Upper lobe of right lung (tissue), 1 donor: ENCODE measurements at places on chromosomes 2 and 18.

- DNase-seq, result no peak
Observed at GRCh38 chr2:37698931-37699481, 27.6 kb upstream of the CDC42EP3 start.

- DNase-seq, result no peak
Observed at GRCh38 chr2:223602972-223603371, 811 bp upstream of the SCG2 start.

GRCh38 chr2:55051026-55051866 lies 995 bp upstream of the RTN4 start:
- no peak for DNase-seq

- DNase-seq, result no peak
Observed at GRCh38 chr2:64858541-64859311, 130.5 kb upstream of the SLC1A4 start.

DNA sequence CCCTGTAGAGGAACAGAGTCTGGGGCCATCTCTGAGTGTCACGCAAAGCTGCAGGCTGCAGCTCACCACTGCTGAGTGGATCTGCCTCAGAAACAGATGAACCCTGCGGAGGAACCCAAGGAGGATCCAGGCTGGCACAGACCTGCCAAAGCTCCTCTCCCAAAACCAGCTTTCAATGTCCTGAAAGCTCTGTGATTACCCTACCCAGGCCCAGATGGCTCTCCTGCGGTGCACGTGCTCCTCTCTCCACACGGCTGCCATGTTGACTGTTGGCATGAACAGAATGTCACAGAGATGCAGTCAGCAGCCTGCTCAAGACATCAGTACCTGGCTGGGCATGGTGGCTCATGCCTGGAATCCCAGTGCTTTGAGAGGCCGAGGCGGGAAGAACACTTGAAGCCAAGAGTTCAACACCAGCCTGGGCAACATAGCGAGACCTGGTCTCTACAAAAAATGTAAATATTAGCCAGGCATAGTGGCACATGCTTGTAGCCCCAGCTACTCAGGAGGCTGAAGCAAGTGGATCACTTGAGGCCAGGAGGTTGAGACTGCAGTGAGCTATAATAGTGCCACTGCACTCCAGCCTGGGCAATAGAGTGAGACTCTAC lies 216.8 kb downstream of the MGAT5 start:
- no peak for DNase-seq

DNA sequence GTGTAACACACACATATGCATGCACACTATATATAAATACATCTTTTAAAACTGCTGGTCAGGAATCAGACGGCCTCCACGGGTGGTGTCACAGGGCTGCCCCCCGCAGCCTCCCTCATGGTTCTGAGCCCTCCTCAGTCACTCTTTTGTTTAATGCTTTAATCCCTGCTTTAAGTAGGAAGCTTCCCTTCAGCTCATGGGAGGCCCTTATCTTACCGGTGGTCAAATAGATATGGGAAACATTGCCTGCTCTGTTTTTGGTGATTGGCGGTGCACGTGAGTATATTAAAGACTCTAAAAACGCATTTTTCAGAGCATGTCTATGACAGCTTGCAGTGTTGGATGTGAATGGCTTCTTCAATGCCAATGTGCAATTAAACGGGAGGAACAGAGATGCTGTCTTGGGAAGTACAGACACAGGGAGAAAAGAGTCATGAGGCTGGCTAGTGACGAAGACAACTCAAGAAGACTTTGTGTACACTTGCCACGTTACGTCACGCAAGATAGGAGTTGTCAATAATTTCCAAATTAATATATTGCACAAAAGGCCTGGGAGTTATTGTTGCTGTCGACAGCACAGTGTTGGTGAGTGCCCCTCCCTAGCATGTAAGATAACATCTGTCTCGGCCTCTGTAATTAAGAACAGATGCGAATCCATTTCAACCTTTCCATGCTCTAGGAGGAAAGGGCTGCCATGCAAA lies 23.3 kb downstream of the GNLY start:
- DNase-seq, result no peak

- DNase-seq, result no peak
Observed at GRCh38 chr18:45458033-45458432, 157.2 kb upstream of the SLC14A2 start.

DNA sequence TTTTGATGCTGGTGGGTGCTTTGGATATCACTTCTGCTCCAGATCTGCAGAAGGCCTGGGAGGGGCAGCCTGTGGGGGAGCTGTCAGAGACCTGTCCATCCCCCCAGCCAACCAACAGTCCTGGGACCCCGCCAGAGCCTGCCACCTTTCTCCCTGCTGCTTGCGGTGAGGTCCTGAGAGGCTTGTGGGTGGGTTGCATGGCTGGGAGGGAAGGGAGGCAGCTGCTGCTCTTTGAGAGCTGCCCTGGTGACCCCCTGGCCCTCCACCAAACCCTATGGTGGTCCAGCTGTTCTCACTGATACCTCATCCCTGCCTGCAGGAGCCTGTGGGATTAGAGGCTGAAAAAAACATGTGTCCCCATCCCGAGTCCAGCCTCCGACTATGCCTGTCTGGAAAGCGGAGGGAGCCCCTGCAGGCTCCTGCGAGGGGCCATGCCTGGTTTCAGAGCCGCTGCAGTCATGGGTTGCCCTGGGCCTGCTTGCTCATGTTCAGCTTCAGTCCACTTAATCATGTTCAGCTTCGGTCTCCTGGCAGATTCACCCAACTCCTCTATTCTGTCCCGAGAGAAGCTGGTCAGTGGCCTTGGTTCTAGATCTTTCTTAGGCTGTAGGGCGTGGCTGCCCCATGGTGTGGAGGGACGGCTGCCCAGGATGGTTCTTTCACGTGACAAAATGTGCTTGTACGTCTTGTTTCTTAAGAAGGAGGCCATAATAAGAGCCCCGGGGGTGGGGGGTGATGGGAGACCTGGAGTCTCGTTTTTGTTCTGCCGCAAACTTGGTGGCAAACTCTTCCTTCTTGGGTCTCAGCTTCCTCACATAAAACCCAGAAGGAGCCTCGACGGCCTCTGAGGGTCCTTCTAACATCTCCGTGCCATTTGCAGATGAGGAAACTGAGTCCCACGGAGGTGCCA lies 98.5 kb downstream of the CTIF start:
- peak; percentile 47 for DNase-seq

DNA sequence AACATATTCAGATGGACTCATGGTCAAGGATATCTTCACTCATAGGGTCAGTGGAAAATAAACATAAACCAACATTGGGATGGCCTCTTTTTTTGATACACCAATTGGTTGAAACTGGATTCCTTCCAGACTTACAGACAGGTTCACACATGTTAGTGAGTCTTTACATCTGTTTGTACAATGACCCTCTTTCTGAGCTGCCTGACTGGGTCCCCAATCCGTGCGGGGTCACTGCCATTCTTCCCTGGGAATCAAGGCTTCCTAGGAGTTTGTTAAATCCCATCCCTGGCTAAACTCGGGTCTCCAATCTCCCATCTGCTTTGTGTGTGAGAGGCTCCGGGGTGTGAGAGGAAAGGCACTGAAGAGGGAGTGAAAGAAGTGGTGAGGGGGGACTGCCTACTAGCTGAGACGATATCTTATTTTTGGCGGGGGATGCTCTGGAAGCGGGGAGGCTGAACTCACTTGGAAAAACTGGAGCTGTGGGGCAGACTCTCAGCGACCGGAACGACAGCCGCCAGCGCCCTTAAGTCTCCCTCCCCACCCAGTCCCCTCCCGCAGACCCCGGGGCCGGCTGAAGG lies 487 bp downstream of the STARD6 start:
- DNase-seq, result no peak

- no peak for DNase-seq
Observed at GRCh38 chr2:25567406-25567805, 106.0 kb downstream of the DTNB start.

DNA sequence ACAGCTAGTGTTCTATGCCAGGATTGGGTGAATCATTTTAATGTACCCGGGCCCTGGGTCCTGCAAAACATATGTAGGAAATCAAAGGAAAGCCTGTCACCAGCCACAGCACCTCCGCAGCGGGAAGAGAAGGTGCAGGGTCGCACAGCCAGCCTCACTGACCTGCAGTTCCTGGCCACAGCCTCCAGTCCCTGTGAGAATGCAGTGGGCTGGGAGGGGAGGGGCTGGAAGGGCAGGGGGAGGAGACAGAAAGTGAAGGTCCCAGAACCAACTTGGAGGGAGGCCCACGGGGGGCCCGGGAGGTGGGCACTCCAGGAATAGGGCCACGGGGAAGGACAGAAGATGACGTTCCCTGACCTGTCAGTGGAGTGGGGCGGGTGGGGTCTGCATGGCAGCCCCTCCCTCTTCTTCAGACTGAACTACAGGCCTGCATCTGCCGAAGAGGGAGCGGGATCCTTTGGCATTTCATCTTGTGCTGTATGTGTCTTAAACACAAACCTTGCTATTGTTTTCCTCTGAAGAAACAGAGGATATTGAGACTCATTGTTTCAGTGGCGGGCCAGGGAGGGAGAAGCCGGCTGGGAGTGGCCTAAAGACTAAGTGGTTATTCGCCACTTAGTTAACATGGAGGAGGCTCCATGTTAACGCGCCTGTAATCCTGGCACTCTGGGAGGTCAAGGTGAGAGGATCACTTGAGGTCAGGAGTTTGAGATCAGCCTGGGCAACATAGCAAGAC lies 7.5 kb downstream of the MAL start:
- DNase-seq, result no peak

GRCh38 chr18:62324917-62325805 lies at the start of gene TNFRSF11A:
Gene TNFRSF11A, plus strand, starts transcription at chr18:62325310. Its CDS starts 43 bp downstream, at chr18:62325353.
- DNase-seq, result peak; percentile 83

DNA sequence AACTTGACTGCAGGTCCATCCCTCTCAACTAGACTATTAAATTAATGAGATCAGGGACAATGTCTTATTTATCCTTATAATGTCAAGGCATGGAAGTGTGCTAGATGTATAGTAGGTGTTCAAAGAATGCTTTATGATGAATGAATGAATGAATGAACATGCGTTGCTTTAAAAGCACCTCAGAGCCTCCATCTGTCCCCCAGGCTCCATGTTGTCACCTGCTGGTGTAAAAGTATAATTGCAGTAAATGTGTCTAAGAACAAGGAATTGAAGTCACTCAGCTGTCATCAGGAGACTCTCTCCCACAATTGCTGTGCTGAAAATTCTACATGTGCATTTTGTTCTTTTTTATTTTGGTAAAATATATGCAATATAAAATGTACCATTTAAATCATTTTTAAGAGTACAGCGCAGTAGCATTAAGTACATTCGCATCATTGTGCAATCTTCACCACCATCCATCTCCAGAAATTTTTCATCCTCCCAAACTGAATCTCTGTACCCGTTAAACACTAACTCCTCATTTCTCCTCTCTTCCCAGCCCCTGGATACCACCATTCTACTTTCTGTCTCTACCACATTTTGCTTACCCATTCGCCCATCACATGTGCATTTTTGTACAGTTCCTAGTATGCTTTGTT lies 52.6 kb downstream of the GNAL start:
- no peak for DNase-seq

- DNase-seq, result no peak
Observed at GRCh38 chr2:80560326-80560725, 255.8 kb upstream of the LRRTM1 start.

DNA sequence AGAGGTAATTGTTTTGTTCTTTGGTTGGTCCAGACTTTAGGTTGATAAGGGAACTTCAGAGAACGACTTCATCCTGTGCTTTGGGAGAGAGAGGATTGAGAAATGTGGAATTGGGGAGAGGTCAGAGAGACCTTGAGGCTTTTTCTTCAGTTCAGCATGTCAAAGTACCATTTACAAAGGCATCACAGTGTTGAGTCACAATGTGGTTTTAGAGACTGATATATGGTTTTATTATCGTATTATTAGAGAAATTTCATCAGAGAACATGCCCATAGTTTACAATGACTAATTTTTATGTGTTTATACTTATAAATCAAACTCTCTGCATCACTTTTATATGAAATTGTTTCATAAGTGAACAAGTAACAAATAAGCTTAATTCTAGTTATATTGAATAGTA lies 626.6 kb downstream of the DSC3 start:
- DNase-seq, result no peak

DNA sequence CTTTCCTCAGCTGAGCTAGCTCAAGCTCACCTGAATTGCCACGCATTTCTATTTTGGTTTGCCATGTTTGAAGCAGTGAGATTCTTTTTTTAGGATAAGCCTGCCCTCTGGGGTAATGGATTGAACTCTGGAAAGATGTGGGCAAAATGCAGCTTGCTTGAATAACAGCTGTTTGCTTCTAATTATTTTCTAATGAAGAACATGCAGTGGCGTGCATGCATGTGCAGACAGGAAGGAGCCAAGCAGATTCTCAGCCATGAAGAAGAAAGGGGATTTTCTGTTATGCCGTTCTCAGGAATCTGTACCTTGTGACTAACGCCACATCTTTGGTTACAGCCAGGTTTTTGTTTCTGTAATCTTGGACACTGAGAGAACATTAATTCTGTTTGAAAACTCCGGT lies 171.2 kb downstream of the ANTXR1 start:
- DNase-seq, result no peak

DNA sequence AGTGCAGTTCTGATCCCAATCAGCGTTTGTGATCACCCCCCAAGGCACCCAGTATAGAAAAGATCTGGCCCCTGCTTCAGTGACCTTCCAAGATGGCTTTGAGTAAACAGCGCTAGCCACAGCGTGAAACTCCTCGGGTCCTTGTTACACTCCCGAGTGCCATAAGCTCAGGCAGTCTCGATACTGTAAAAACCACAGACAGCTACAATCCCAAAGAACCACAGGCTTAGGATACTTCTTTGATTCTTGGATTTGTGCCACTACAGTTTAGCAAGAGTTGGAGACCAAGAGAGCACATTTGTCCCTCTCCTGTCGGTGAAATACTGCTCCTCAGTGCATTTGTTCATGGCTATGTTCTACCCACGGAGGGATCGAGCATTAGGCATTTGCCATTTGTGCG lies 352.5 kb upstream of the ZNF521 start:
- DNase-seq, result no peak

DNA sequence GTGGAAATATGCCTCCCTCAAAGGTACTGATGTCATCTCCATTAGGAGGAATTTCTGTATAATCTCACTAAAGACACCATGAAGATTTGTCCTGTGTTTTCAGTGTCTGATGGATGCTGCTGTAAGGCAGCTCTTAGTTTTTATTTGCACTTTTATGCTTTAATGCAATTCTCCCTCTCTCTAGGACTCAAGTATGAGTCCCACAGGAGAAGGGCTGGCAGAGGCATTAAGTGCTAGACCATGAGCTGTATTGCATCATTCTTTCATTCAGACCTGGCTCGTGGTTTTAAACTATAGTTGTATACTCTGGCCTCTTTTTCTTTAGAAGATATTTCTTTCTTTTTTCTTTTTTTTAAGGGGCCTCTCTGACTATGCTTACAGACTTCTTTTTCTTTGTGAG lies 805.6 kb downstream of the DPP10 start:
- no peak for DNase-seq

DNA sequence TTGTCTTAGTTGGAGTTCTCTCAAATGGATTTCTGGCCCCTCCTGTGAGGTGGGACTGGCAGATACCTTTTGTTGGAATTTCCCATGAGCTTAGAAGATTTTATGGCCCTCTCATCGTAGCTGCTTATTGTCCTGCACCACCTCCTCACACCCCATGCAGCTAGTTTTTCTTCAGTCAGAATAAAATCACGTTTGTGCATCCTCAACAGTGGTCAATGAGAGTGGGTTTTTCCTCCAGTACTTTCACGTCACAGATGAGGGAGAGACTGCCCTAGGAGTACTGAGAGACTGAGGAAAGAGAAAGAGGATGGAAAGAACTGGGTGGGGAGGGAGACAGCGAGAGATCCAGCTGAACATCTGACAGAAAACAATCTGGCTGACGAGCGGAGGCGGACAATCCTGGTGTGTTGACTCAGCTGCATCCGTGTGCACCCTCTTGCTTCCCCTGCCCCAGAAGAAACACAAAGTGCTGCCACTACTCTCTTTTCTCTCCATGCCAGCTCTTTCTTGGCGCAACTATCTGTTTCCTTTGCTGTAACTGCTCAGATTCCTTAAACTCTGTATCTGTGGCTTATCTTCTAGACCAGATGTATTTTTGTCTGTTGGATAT lies 7.4 kb downstream of the RAPGEF4 start:
- DNase-seq, result no peak
